CD4-positive, alpha-beta T cell treated with Interleukin-21 for 1 hour (primary cell): ENCODE measurements at places on chromosomes 3 and 15.

GRCh38 chr15:65207280-65207840, 3.9 kb downstream of the CILP start:
- DNase-seq, result no peak

- DNase-seq, result no peak
Measured at GRCh38 chr3:58012302-58012701, 4.1 kb downstream of the FLNB start.

GRCh38 chr3:43290956-43291355, 4.6 kb downstream of the SNRK start:
- no peak for DNase-seq

DNA sequence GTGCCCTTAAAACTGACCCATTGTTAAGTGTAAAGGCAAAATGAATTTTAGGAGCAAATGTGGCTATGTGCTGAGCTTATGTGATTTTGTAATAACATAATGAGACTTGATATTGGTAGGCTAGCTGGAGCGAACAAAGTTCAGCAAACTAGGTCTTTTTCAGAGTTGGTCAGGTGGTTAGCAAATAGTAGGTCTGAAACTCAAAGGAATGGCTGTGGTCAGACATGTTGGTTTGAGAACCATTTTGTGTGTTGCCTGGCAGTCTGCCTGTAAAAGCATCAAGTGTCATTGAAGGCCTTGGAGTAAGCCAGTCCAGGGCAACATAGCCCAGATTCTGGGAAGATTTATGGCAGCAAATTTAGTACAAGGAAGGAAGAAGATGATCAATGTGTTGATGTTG, 16.4 kb downstream of the FBXO22 start:
- no peak for DNase-seq

DNA sequence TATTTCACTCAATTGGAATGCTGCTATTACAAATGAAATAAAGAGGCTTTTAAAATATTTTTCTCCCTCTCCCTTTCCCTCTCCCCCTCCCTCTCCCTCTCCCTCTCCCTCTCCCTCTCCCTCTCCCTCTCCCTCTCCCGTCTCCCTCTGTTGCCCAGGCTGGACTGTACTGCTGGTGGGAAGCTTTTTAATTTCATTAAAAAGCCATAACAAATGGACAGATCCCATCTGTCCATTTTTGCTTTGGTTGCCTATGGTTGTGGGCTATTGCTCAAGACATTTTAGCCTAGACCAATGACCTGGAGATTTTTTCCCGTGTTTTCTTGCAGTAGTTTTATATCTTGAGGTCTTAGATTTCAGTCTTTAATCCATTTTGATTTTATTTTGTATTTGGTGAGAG, 107.2 kb upstream of the LRRC3B start:
- no peak for DNase-seq

DNA sequence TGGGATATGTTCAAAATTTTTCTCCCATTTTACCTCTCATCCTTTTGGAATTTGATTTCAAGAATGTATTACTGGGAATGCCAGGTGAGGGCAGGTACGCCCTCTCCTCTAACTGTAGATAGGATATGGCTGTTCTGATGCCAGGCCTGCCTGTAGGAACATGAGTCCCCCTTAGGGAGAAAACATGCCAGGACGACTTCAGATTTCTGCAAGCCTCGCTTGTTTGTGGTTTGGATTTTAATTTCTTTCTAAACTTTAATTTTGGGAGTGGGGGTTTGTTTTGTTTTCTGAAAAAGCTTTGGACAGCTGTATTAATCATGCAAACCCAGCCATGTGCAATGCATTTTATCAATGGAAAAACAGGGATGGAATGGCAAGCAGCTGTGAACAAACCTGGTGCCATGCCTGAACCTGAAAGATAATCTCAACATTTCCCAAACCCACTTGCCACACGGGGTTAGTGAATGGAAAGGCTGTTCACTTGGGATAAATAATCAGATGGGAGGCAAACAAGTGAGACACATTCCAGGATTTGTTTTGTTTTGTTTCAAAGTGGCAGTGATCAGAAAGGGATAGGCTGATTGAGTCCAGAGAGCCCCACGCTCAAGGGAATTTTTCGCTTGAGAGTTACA, 207.6 kb downstream of the GAP43 start:
- no peak for DNase-seq

DNA sequence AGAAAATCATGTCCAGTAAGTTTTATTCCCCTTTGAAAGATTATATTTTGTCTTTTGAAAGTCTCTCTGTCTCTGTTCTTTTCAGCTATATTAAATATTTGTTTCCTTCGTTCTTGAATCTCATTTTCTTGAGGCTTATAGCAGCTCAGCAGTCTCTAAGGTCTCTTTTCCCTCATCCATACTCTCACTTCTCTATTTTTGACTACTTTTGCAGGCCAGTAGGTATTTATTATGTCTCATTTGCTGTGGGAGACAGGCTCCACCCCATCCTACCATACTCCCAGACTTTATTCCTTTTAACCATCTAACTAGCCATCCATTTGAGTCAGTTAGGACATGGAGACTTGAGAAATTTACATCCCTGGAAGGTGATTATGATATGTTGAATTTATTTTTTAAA, 71.0 kb downstream of the FILIP1L start:
- DNase-seq, result no peak

DNA sequence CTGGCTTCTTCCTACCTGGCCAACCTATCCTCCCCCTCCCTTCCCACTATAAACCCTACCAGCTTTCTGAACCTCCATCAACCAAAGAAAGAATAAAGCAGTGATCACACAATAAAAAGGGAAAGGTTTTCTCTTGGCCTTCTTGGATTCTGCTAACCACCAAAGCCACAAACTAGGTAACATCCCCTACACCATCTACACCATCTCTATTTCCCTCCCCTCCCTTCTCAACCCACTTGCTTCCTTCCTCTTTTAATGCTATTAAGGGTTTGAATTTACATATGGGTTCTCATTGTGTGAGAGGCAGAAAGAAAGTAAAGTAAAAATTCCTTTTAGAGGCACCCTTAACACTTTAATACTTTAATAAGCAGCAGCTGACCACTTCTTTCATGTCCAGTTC, 25.8 kb upstream of the RSL24D1 start:
- DNase-seq, result peak; percentile 47

DNA sequence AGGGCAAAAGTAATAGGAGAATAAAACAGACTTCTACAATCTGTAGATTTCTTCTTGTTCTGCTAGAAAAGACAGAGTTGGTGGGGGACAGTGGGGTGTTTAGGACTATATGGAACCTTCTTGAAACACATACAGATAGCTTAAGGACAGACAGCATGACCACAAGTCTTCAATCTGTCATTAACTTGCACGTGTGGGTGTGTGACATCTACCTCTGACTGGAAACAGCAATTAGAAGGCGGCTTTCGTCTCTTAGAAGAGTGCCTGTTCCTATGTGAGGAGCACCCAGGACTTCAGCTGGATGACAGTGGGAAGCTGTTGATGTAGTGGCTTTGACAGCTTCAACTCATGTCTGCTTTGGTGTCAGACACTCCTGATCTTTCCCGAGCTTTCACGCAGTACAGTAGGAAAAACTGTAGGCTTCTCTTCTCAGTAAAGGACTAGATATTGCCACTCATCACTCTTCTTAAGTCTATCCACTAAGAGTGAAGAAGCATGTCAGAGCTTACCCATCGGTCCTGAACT, 44.5 kb downstream of the TYRO3 start:
- no peak for DNase-seq

DNA sequence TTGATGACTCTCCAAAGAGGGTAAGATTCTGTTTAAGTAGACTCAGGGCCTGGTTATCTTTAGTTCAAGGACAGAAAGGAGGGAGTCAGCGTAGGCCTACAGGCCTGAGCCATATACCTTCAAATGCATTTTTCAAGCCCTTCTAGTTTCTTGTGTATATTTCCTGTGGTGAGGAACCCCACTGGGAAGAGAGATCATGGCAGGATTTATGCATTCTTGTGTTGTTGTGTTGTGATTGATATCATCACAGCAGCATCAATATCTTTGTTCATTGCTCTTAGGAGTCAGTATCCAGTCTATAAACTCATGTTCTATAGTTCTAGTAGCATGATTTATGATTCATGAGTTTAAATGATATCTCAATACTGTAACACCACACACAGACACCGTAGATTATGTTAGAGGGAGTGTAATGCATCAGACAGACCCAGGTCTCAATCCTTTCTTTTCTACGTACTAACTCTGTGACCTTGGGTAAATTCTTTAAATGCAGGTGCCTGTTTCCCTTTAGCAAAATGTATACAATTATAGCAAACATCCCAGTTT, 427.5 kb downstream of the PDCD6IP start:
- DNase-seq, result no peak

DNA sequence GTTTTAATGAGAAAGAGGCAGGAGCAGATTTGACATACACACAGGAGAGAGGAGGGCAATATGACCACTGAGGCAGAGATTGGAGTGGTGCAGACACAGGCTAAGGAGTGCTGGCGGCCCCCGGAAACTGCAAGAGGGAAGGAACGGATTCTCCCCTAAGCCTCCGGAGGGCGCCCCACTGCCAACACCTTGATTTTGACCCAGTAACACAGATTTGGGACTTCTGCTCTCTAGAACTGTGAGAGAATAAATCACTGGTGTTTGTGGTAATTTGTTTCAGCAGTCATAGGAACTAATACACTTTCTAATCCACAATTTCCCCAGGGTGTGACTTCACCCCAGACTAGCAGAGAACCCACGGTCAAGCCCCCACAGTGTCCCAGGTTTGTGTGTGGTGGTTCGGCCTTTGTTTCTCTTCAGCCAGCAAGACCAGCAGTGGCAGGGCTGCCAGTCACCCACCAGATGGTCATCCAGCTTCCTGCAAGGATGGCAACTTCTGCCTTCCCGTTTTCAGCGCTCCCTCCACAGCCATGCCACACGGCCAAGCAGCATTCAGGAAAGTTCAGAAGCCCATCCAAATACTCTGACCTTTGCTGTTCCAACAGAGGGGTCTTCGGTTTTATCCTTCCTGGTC, 23.6 kb upstream of the TSPAN3 start:
- DNase-seq, result no peak

GRCh38 chr3:65210026-65210814, 522.4 kb upstream of the ADAMTS9 start:
- DNase-seq, result no peak

DNA sequence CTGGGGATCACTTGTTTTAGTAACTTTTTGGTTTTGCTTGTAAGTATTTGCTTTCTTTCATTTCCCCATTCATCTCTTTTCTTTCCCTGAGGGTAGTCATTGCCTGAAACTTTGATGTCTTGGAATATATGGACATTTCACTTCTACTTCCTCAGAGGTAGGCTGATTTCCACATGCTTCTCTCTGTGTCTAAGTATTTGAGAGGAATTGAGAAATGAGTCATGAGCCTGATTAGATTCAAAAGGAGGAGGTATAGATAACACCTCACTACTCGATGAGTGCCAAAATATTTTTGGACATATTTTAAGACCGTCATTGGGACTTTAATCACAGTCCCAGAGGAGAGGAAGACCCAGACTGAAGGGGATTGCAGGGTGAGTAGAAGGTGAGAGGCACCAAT, 480.1 kb upstream of the SGO1 start:
- DNase-seq, result no peak

- DNase-seq, result no peak
Measured at GRCh38 chr3:49198611-49199230, 27.3 kb downstream of the KLHDC8B start.

- no peak for DNase-seq
Measured at GRCh38 chr3:60760145-60760544, 491.1 kb downstream of the FHIT start.

- DNase-seq, result no peak
Measured at GRCh38 chr3:139934613-139935015, 371 bp upstream of the CLSTN2 start.

DNA sequence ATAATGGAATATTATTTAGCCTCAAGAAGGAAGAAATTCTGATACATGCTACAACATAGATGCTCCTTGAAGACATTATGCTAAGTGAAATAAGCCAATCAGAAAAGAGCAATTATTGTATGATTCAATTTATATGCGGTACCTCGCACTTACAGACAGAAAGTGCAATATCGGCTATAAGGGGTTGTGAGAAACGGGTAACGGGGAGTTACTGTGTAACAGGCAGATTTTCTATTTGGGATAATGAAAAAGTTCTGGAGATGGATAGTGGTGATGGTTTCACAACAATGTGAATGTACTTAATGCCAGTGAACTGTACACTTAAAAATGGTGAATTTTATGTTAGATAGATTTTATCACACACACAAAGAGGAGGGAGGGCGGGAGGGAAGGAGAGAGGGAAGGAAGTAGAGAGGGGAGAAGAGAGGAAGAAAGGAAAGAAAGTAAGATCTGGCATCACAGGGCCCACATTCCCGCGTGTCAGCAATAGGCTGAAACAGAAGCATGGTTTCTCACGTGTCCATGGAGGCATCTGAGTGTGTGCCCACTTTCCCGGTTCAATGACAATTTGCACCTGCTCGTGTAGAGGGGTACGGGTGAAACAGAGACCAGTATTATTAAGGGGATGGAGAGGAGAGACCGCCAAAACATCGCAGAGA, 700 bp upstream of the BLM start:
- no peak for DNase-seq

- DNase-seq, result peak; percentile 35
Measured at GRCh38 chr3:170277833-170278580, 55.8 kb downstream of the PRKCI start.

GRCh38 chr15:61050844-61051568, 178.1 kb downstream of the RORA start:
- no peak for DNase-seq

DNA sequence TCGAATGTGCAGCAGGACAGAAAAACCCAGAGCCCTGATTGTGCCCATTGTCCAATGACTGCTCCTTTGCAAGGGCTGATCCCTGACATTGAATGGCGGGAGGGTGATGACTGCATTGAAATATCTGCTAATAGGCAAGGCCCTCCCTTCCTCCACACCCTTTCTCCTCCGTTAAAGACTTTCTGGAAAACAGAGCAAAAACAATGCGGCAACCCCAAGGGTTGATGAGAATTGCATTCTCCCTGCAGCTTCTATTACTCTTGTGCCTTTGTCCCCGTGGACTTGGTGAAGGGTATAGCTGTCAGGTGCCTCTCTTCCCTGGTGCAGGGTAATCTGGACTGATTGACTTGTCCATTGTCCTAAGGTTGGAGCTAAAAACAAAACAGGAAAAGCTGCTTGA, 71.8 kb downstream of the THSD4 start:
- no peak for DNase-seq

GRCh38 chr15:98505611-98506031, 142.7 kb upstream of the IGF1R start:
- no peak for DNase-seq

DNA sequence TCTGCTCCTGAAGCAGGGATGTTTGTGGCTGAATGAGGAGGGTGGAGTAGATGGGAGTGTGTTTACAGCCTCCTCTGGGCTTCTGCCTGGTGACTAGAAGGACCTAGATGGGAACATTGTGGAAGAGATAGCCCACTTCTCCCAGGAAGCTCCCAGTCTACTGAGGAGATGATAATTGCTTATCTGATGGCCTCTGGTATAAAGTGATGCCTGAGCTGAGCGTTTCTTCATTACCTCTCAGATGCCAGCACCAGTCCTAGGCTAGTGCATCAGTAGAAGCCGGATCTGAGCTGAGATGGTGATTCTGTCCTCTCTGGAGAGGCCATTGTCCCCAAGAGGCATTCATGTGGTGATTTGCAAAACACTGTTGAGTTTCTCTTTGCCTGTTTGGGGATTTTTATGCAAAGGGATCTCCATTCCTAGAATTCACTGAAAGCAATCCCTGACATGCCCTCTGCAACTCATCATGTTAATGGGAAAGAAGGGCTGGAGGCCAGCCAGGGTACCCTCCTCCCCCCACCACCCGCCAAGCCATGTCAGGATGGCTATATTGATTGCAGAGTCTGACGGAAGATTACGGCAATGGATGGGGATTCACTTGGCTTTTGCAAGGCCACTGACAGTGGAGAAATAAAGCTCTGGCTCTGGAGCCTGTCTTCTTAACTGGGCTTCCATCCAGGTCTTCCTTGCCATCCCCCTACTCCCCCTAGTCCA, 166.4 kb upstream of the ROPN1 start:
- DNase-seq, result no peak
